ENCODE measurements at places on chromosomes 7 and 10.
A peak's percentile ranks its signal among the peaks of the same experiment; 100 is the strongest.

GRCh38 chr7:157028199-157028903, 17.9 kb upstream of the MNX1 start:
- no peak for DNase-seq

GRCh38 chr10:15176269-15176668, 7.8 kb upstream of the NMT2 start:
- DNase-seq: no peak

DNA sequence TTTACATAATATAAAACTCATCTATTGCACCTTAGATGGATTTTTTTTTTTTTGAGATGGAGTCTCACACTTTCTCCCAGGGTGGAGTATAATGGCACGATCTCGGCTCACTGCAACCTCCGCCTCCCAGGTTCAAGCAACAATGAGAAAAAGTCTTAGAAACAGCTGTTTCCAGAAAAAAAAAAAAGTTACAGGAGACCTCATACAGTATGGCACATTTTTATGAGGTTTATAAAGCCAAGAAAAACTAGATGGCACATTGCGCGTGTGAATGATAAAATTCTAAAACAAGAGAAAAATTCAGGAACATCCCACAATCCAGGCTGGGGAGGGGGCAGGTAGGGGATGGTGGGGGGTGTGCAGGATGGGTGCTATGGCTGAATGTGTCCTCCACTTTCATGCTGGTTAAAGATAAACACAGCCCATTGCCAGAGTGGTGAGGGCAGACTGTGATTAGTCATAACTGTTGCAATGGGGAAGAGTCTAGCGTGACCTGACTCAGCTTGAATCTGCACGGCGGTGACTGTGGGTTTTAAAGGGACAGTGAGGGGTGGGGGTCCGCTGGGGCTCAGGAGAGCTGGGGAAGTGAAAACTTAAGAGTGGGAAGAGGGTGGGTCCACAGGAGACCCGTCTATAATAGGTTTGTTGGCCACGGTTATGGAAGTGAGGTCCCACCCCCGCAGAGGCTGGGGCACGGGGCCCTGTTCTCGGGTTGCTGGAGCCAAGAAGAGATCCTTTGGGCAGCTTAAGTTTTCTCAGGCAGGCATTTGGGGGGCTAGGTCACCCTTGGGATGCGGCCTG, 11.9 kb upstream of the LRRC27 start:
- DNase-seq: peak; percentile 88

DNA sequence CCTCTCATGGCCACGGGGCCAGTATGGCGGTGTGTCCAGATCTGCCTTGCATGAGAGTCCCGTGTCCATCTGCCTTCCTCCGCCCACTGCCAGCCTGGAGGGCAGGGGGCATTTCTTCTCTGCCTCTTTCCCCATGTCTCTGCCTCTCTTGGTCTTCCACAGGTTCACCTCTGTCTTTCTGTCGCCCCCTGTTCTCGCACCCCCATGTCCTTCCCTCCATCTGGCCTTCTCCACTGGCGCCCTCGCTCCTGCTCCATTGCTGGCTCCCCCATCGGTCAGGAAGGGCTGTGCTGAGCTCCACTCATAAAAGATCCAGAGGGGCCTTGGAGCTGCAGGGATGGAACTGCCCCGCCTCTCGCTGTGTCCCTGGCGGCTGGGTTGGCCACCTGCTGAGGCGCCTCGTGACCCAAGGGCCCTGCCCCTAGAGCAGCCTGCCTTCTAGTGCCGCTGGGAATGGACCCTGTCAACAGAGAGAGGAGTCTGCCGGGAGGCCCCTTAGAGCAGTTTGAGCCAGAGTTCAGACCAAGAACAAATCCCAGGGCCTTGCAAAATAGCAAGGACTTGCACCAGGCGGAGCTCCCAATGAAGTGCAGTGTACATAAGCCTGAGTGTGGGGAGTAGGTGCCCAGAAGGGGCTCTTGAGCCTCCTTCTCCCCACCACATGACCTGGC, 42.0 kb downstream of the GOLGA7B start:
- DNase-seq: no peak

GRCh38 chr7:107907-108306, 84.5 kb upstream of the FAM20C start:
- DNase-seq: no peak

GRCh38 chr10:34922138-34922537, 107.0 kb upstream of the PARD3 start:
- DNase-seq: peak; percentile 29

- DNase-seq: no peak
These were observed 7.2 kb upstream of the LAMTOR4 start for GRCh38 chr7:100141555-100141949.

- peak; percentile 59 for DNase-seq
These were observed 134.4 kb downstream of the ITGA8 start for GRCh38 chr10:15585303-15585715.

GRCh38 chr7:27860800-27861199, 120.8 kb downstream of the TAX1BP1 start:
- no peak for DNase-seq

DNA sequence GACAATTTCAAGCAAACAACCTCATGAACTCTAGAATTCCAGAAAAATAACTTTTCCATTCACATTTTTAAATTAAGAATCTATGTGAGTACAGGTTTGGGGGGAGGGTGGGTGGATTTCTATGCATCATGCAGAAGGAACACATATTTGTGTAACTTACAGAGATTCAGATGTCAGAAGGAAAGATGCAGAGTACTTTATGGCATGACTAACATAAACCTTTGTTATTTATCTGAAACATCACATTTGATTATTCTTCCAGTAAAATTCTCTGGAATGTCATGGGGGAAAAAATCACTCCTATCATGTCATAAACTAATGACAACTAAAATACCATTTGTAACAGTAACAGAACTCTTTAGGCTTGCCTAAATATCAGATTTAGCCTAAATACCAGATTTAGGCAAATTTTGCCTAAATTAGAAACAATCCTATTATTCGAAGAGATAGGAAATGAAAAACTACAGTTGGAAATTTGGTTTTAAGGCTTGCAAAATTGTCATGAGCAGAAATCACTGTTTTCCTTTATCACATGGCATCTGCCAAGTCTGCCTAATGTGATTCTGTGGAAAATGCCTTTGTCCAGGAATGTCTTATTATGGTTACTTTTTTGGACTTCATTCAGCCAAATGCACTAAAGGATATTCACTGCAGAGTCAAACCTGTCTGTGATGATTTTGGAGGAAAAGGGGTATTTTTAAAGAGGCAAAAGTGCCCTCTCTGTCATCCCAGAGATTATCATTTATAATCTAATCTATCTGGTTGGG, 527.7 kb upstream of the CELF2 start:
- peak; percentile 79 for DNase-seq

- DNase-seq: no peak
These were observed 169.4 kb downstream of the ADARB2 start for GRCh38 chr10:1567742-1568495.

GRCh38 chr7:40723829-40724228, 589.0 kb downstream of the SUGCT start:
- DNase-seq: no peak

GRCh38 chr7:46317256-46317655, 396.2 kb upstream of the IGFBP3 start:
- DNase-seq: peak; percentile 62

DNA sequence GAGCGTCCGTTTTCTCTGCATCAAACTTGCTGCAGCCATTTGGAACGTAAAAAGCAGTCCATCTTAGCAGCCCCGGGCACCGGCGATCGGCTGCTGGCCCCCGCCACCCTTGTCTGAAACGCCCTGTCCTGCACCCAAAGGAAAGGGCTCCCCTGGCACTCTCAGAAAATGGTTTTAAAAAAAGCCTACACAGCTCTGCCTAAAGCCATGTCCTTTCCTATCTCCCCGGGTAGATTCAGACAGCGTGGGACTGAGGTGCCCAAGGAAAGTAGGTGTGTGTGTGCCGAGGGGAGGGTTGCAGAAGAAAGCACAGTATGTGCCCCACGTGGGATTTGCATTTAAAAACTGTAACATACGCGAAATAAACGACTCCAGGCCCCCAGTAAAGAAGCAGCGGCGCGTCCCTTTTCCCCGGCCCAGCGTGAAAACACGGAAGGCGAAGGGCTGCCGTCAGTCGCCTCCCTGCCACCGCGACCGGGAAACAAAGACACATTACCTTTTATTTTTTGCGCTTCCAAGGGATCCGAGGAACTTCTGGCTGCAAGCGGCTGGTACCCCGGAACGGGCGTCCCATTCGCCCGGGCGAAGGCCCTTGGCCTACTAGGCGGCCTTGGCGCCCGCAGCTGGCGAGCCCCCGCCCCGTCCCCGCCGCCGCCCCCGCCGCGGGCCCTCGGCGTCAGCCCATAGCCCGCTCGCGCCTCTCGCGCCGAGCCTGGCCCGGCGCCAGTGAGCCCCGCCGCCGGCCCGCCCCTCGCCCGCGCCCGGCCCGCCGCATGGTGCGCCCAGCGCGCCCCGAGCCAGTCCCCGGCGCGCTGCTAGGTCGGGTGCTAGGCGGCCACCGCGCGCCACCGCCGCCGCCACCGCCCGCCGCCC, 304.6 kb downstream of the PRPF18 start:
- DNase-seq: no peak

DNA sequence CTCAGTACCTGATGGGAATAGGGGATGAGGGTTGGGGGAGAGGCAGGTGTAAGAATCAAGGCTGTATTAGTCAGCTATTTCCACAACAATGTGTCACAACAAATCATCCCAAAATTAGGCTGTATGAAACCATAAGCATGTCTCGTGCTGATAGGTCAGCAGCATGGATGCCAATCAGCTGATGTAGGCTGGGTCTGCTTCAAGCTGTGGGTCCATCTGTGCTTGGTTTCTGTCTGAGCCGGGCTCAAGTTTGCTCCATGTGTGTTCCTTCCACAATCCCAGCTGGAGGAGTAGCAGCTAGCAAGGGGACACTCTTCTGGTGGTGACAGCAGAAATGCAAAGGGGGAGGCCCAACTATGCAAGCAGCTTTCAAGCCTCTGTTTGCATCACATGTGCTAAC, 97.9 kb upstream of the ZNF746 start:
- DNase-seq: no peak

GRCh38 chr7:76054123-76055120, 6.5 kb downstream of the MDH2 start:
- DNase-seq: no peak

- peak; percentile 78 for DNase-seq
These were observed at the start of gene FLNC for GRCh38 chr7:128830231-128831177. Gene FLNC (plus strand): TSS chr7:128830406. CDS start chr7:128830638, 232 bp downstream.

DNA sequence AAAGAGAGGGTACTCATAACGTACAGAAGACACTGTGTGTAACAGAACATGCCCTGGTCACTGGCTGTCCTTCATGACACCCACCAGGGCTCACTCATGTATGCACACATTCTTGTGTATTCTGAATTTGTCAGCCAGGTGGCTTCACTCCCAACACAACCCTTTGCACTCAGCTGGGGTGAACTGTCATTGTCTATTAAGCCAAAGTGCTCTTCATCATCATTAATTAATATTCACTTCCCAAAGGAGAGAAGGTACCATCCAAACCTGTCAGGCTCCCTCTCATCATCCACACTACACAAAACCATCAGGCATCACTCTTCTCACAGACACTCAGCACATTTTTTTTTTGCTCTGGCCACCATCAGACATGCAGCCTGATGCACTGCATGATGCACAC, 469.8 kb downstream of the SORCS1 start:
- DNase-seq: no peak

GRCh38 chr7:44794331-44794730, 2.1 kb upstream of the PPIA start:
- peak; percentile 45 for DNase-seq

GRCh38 chr10:100793055-100793454, 47.7 kb downstream of the PAX2 start:
- no peak for DNase-seq

GRCh38 chr7:130279906-130280305, 13.1 kb upstream of the CPA4 start:
- no peak for DNase-seq

DNA sequence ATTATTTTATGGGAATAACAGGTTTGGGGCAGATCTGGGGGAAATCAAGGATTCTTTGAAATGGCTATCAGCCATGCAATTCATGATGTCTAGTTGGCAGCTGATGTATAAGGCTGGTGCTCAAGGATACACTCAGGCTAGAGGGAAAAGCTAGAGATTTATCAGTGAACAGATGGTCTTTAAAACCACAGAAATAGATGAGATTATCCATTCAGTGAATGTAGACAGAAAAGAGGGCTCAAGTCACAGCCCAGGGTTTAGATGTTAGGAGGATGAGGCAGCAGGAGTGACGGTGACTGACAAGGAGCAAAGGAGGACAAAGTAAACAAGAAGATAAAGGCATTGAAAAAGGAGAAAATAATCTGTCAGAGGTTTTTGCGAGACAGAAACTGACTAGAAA, 238.7 kb downstream of the CDK14 start:
- DNase-seq: peak; percentile 18

DNA sequence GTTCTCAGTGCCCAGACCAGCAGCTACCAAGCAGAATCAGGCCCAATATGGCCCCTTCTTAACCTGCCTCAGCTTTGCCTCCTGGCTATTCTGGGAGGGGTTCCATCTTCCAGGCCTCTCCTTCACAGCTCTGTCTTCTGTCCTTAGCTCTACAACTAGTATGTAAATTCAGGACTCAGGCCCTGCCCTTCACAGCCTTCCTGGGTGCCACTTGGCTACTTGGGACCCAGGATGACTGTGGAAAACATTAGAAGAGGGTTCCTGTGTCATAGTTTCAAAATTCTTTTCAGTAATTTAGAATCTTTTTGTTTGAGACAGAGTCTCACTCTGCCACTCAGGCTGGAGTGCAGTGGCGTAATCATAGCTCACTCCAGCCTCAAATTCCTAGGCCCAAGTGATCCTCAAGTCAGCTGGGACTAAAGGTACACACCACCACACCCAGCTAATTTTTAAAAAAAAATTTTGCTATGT, 33.2 kb upstream of the PAPSS2 start:
- no peak for DNase-seq

DNA sequence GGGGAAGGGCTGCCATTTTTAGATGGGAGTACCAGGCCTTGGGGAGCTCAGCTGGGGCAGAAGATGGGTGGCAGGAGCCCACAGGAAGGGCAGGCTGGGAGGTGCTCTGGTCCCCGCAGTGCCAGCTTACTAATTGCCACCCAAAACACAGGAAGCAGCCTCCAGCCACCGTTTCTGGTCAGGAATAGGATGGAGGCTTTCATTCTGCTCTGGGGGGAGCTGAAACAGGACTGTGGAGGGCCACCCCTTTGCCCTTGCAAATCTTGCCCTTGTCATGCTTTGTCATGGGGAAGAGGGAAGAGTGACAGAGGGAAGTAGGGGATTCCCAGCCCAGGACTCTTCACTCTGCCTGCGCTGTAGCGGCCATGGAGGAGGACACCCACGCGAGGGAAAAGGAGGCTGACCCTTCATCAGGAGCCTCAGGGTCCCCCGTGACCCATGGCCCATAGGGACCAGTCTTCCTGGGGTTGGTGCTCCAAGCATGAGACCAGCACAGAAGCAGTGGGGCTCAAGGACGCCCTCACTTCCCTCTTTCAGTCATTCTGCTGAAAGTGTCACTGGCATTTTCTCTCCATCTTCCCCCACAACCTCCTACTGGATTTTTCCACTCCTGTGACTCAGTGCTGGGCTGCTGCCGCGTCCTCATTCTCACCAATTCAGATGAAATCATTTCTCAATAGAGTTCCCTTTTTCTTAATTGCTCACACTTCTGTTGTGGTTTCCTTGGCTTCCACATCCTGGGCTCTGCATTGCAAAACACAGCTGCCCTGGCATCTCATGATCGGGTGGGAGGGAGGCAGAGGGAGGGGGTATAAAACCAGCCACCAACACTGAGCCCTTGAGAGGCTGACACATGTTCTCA, 61.9 kb downstream of the MKI67 start:
- peak; percentile 58 for DNase-seq

GRCh38 chr7:26480156-26480555, 188.5 kb downstream of the SNX10 start:
- DNase-seq: no peak

GRCh38 chr10:75876710-75877109, 445.3 kb downstream of the LRMDA start:
- no peak for DNase-seq

Data from fibroblast of upper back skin (primary cell).